ENCODE measurements at places on chromosomes 6 and 20.

- DNase-seq, result no peak
These were observed 483.8 kb downstream of the TFAP2B start for GRCh38 chr6:51302431-51302830.

DNA sequence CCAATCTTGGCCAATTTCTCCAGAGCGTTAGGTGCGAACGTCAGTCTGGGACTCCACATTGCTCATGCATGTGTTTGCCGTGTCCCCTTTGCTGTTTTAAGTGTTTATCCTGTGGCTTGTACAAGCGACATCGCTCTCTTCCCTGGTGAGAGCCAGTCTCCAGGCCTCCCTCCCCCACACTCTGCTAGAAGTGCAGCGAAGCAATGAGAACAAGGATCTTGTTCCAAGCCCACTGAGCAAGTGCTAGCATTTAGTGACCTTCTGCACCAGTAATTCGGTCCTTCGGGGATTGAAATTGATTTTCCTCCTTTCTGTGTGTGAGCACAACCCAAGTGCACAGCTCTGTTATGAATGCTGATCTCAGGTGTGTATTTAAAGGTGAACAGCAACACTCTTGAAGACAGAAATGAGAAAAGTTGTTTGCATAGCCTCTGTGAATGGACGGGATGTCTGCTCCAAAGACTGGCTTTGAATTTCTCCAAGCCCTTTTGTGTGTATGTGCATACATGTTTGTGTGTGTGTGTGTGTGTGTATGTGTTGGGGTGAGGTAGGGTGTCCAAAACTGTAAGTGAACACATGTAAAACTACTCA lies 29.0 kb downstream of the CD83 start:
- DNase-seq, result no peak

DNA sequence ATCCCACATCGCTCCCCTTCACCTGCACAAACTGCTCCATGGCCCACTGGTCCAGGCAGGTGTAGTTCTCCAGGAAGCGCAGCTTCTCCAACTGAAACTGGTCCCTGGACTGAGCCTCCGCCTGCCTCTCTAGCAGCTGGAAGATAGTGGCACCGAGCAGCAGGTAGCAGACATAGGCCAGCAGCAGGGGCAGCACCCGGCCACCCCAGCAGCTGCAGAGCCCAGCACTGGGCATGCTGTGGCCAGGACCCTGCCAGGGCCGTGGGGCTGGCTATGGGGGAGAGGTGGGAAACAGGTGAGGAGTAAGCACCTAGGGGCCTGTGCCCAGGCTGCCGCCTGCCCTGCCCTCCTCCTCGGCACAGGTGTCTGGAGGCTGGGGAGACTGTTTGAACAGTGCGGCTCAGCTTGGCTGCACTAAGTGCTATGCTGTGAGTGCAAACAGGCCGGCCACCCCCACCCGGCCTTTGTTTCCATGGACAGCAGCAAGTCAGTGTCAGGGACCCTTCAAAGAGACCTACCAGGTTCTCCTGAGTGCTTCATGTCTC lies at the start of gene KCNK16:
KCNK16 (minus strand) TSS at position 397 of the 545 bp plus-strand sequence; CDS start at position 235, 162 bp downstream.
- DNase-seq, result no peak

GRCh38 chr6:111731456-111732195 lies 125.9 kb upstream of the TRAF3IP2 start:
- no peak for DNase-seq

GRCh38 chr20:5481872-5482271 lies 165.1 kb upstream of the PROKR2 start:
- DNase-seq, result no peak
